ENCODE measurements at places on chromosomes 4 and X.

GRCh38 chrX:34893741-34894140, 48.9 kb upstream of the FAM47B start:
- DNase-seq, result no peak

GRCh38 chr4:73895201-73896175, 26.3 kb downstream of the CXCL1 start:
- DNase-seq, result no peak

GRCh38 chr4:123564758-123565346, 168.3 kb downstream of the SPRY1 start:
- DNase-seq, result peak; percentile 11

DNA sequence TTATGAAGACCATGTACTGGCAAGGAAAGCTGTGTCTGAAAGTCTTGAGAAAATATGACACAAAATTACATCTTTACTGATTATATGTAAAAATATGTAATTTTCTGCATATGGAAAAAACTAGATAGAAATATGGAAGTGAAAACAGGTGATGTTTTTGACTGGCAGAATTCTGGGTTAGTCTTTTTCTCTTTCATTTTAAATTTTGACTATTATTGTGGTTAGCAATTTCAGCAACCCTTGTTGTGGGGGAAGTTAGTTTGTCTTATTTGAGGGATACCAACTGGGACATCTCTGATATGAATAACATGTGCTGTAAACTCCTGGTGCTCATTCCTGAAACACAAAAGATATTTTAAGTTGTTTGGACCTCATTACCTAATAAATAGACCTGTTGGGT, 49.9 kb upstream of the CPEB2 start:
- DNase-seq, result no peak

DNA sequence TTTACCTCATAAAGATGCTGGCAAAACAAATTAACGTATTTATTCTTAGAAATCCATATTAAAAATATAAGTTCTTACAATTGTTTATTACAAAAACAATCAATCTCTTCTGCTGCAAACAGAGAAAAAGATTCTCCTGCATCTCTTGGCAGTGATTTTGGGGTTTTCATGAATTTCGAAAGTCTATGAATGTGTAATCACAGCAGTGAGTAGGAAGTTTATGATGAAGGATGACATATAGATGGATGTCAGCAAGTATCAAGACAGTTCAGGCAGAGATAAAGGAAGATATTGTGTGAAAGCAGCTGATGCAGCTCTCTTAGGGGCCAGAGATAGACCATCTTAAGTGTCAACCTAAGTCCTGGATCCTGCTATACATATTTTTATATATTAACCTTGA, 196.9 kb upstream of the BANK1 start:
- DNase-seq, result no peak

DNA sequence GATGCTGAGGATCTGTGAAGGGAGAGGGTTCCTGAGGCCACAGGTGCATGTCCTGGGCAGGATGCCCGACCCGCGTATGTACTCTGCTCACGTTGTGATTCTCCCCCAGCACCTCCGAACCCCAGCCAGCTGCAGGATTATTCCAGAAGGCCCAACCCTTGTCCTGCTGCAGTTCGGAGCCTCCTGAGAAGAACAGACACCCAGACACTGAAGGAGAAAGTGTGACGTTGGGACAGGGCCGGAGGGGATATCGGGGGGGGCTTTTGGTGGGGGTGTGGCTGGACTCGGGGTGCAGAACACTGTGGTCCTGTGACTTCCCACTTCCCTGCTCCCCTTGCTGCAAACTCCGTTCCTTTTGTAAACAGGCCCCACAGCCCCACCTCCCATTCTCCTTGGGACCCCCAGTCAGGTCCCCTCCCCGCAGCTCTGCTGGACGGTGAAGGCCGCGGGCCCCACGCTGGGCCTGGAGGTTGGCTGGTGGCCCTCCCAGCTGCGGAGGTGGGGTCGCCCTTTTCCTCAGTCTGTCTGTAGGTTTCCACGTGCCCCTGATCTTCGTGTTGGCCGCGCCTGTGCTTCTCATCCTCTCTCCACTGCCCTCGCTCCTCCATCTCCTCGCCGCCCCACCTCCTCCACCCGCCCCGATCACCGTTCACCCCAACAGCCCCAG, 83.0 kb upstream of the ADRA2C start:
- no peak for DNase-seq

GRCh38 chr4:3514221-3514780, 17.9 kb downstream of the LRPAP1 start:
- no peak for DNase-seq

GRCh38 chr4:112563431-112564200, 47.6 kb upstream of the NEUROG2 start:
- DNase-seq, result no peak

DNA sequence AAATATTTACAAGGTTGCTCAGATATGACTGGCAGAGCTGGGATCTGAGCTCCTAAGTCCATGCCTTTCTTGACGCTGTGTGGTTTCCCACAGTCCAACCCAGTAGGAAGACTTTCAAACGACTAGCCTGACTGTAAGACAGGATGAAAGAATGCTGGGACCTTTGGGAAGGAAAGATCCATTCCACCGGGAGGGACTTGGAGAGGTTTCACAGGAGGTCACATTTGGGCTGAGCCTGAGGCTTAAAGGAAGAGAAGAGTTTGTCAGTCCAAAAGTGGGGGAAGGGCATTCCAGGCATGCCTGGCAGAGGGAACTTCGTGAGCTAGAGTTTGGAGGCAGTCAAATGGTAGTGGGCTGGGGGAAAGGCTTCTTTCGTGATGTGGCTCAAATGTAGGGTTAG, 1.5 kb downstream of the STARD8 start:
- no peak for DNase-seq

DNA sequence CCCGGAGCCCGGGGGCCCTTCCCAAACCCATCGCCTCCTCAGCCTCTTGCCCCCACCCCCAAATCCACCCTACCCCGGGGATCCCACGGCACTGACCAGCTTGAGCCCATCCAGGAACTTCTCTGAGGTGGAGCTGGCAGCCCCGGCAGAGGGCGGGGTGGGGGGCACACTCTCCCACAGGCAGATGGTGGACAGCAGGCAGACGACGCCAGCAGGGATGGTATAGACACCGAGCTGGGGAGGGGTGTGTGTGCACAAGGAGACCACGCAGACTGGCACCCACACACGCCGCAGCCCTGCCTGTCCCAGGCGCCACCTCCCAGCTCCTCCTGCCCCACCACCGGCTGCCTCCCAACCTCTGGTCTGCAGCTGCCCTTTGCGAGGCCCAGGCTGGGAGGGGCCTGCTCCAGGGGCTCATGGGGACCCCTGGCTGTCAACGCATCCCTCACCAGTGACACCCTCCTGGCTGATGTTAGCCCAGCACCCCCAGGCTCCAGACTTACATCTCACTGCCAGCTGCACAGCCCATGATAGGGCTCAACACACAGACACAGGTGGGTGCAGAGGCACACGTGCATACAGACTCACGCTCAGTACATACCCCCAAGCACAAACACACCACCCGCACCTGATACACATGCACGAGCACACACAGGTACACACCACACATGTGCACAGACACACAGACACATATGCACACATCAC, 4.2 kb downstream of the SLC49A3 start:
- DNase-seq, result no peak

GRCh38 chrX:24014388-24015018, 12.5 kb downstream of the KLHL15 start:
- no peak for DNase-seq

DNA sequence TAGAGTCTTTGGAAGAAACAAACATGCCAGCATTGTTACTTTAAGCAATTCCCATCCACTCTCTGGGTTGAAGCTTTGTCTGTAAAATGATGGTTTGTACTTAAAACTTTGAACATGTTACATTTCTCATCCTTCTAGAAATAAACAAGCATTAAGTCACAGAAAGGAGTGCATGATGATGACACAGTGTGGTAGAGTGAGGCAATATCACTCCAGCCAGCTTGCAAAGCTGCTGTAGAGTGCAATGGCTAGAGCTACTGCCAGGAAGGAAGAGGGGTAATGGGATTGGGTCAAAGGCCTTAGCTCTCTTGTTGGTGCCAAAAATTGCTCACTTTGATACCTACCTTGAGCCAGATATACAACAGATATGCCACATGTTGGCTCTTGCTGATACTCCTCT, 12.3 kb upstream of the ENOX2 start:
- no peak for DNase-seq

DNA sequence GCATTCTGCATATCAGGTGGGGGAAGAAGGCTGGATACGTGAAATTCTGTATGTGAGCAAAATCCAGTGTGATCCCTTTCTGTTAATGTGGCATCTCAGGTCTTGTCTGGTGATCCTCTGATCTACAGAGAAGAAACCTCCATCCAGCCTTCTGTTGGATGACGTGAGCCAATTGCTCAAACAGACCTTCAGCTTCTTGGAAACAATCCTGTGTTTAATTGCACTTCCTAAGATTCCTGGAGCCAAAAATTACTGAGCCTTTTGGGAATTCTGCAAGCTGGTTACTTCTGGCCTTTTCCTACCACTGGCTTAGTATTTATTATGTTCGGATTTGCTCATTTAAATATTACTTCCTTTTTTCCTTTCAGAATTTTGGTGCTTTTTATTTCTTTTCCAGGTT, 51.2 kb downstream of the TRIML1 start:
- no peak for DNase-seq

GRCh38 chr4:67542076-67542475, 3.2 kb downstream of the CENPC start:
- no peak for DNase-seq

DNA sequence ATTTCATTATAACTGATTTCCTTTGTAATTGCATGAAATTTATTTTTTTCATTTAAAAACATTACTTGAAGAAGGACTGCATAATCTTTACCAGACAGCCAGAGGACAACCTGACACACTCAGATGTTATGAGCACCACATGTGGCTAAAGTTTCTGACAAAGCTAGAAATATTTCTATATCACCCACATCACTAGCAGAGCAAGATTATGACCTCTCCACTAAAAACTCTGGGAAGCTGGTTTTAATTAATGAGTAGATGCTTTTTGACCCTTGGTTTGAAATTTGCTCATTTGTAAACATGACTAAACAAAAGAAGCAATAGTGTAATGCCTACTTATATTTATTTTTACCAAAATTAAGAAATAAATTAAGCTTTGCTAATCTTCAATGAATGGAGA, 661.5 kb upstream of the EPHA5 start:
- DNase-seq, result no peak

DNA sequence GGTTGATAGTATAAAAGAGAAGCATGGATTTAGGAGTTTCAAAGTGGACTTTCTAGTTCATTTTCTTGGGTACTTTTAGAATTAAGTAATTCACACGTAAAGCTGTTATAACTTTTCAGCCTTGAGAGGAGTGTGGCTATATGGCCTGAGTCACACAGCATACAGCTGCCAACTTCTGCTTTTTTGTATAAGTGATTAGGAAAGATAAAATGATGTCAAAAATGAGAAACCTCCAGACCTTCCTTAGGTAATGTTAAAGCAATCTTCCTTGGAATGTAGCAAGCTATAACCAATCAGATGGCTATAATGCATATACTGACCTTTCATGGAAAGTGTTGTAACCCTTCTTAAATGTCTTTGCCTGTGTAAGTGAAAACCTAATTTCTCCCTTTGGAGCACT, 39.2 kb downstream of the RAB40AL start:
- DNase-seq, result no peak

GRCh38 chr4:169079942-169080827, 70.1 kb upstream of the CBR4 start:
- DNase-seq, result no peak

GRCh38 chr4:173242466-173243250, 74.0 kb downstream of the GALNT7 start:
- DNase-seq, result no peak

DNA sequence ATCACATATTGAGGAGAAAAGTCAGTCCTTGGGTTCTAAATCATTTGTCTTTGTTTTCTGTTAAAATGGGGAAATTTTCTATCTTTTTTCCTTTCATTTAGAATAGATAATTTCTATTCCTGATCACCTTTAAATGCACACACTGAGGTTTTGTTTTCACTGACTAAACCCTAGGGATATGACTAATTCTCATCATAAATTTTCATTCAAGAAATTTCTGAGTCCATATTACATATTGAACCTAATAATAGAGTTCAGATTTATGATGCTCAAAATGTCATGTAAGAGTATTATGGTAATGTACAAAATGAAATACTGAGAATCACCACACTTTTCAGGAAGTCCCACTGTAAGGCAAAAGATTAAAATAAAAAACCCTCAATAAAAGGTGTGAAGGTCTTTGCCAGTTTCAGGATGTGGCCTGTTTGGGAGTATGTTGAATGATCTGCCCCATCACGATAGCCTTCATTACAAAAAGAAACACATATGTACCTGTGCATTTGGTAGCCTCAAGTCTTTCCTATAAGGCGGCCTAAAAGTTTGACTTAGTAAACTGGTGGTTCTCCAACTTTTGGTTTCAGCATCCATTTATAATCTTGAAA, 49.4 kb downstream of the LEF1 start:
- DNase-seq, result no peak

- no peak for DNase-seq
Observed at GRCh38 chr4:38075370-38076152, 115.4 kb downstream of the PTTG2 start.

- DNase-seq, result no peak
Observed at GRCh38 chr4:680928-681645, 6.7 kb downstream of the MYL5 start.

- DNase-seq, result no peak
Observed at GRCh38 chrX:50747471-50747900, 66.5 kb downstream of the SHROOM4 start.

DNA sequence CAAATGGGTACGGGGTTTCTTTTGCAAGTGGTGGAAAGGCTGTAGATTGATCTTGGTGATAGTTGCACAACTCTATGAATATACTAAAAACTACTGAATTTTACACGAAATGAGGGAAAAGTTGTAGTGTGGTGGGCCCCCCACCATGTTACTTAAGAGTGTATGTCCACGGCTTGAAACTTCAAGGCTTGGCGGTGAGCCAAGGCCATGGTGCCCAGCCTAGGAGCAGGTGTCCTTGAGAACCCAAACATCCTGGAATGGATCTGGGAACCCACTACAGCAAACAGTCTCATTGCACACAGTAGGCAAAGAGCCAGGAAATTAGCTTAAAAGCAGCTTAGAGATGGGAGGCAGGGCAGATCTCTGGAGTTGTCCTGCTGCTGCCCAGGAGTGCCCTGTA, 62.9 kb downstream of the BRCC3 start:
- no peak for DNase-seq

- DNase-seq, result no peak
Observed at GRCh38 chr4:23305026-23305425, 584.8 kb downstream of the PPARGC1A start.
